Activated CD8-positive, alpha-beta T cell treated with anti-CD3 and anti-CD28 coated beads, Interleukin-2, amount 10 ng/mL, durations not matched to agents 7 days and 5 days (primary cell): ENCODE measurements at places on chromosomes 1 and 21. TPM values are rescaled to one million over a fixed set of nuclear protein-coding genes. Genes with fewer than 3 reads are reported as not detected.
A peak's percentile ranks its signal among the peaks of the same experiment; 100 is the strongest.

DNA sequence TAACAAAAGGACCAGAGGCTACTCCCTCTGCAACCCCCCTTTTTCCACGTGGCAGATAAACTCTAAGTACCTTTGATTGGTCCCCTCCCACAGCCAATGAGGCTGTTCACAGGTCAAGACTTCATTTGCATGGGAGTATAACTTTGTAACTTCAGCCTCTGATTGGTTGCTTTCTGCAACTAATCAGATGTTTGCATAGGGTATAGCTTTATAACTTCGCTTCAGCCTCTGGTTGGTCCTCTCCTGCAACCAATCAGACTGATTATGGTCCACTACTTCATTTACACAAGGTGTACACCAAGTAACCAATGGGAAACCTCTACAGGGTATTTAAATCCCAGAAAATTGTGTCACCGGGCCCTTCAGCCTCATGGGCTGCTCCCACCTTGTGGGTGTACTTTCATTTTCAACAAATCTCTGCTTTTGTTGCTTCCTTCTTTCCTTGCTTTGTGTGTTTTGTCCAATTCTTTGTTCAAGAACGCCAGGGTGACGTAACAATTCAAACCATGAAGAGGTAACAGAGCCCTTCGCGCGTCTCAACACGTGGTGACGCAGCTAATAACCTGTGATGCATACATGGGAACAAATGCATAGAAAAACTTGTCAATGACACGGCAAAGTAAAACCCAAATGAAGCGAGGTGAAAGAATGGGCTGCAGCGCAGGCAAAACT, 47.2 kb downstream of the VPS26C start:
- peak; percentile 55 for DNase-seq

- peak; percentile 48 for DNase-seq
Measured at GRCh38 chr1:71049951-71050598, 2.5 kb upstream of the PTGER3 start.

DNA sequence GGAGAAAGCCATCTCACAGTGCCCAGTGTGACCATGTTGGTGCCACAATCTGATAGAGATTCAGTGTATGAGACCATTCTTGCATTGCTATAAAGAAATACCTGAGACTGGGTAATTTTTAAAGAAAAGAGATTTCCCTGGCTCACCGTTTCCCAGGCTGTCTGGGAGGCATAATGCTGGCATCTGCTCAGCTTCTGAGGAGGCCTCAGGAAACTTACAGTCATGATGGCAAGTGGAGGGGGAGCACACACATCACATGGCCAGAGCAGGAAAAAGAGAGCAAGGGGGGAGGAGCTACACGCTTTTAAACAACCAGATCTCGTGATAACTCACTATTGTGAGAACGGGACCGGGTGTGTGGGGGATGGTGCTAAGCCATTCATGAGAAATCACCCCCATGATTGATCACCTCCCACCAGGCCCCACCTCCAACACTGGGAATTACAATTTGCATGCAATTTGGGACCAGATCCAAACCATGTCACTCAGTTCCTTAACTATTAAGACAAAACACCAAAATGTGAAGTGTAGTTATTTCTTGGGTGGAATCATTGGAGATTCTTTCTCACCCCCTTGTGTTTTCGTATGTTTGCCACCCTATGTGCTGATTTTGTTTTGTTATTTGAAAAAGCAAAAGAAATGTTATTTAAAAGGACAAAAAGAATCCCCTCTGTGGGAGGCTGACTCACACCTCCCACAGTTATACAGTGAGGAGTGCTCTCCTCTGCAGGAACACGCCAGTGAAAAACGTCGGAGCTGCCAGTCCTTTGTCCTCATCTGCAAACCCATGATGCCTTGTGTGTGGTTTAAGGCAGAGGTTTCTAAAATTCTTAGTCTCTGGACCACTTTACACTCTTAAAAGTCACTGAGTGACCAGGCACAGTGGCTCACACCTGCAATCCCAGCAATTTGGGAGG, 46.9 kb upstream of the IFNLR1 start:
- no peak for DNase-seq

- peak; percentile 42 for DNase-seq
Measured at GRCh38 chr1:18957532-18958300, 1.2 kb upstream of the IFFO2 start.

DNA sequence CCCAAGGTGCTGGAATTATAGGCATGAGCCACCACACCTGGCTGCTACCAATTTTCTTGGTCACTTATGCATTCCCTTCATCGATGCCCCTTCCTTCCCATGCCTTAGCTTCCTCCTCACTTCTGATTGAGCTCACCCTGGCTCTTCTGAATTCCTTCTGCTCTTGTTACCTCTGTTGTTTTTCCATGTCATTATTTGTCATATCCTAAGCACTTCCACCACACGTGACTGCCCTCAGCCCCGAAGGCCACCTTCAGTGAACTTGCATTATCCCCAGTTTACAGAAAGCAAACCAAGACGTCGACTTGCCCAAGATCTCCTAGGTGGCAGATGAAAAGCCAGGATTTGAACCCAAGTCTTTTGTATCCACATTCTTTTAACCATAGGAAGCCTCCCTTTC, 30.7 kb downstream of the CA6 start:
- no peak for DNase-seq

DNA sequence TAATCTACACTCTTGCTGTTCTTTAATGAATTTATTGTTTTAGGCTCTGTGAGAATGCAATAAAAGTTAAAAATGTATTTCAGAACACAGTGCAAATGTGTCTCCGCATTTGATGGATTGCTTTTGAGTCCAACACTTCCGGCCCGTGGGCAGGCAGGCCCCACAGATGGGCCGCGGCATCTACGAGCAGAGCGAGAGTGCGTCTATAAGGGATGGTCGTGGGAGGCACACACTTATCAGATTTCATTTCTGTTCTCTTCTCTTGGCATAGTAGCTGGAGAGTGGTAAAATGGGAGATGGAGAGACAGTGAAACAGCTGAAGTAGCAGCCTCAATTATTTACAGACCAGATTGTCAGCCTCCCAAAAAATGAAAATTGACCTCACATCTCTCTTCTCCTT, 134.2 kb downstream of the NAV1 start:
- no peak for DNase-seq

DNA sequence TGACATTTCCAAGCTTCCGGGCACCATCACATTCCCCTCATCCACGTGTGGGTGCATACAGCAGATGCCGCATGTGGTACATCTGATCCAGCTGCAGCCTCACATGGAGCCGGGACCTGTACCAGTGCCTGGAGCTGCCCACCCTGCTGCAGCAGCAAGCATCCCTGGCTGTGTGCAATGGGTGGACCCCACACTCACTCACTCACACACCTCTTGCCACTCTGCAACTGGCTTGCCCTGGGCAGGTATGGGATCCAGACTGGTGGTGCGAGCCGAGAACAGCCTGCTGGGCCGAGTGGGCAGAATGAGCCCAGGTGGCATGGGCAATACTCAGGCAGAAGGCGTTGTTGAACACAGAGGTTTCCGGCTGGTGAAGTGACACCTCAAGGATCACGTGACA, 75.0 kb downstream of the DPYD start:
- DNase-seq = no peak

GRCh38 chr21:43287795-43288755, 119.3 kb downstream of the CRYAA start:
- DNase-seq = no peak

- no peak for DNase-seq
Measured at GRCh38 chr1:189351960-189352359, 1125.7 kb downstream of the BRINP3 start.

GRCh38 chr1:14486401-14487201, 111.9 kb upstream of the KAZN start:
- no peak for DNase-seq

GRCh38 chr1:214341932-214342331, 61.0 kb downstream of the SMYD2 start:
- DNase-seq = no peak

DNA sequence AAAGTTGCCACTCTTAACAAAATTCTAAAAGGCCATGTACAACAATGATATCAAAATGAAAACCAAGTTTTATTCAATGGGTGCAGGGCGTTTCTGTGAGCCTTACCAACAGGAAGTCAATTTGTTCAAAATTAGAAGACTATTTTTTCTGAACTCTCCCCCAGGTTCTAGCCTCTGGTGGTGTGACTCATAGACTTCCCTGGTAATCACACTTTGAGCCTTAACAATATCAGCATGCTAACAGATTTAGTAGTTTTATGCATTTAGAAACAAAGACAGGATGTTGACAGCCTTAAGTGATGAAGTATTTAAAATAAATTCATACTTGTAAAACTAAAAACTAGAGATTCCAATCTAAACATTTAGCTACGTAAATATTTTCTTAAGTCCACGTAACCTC, 88.4 kb downstream of the LRRC8C start:
- DNase-seq = peak; percentile 45

DNA sequence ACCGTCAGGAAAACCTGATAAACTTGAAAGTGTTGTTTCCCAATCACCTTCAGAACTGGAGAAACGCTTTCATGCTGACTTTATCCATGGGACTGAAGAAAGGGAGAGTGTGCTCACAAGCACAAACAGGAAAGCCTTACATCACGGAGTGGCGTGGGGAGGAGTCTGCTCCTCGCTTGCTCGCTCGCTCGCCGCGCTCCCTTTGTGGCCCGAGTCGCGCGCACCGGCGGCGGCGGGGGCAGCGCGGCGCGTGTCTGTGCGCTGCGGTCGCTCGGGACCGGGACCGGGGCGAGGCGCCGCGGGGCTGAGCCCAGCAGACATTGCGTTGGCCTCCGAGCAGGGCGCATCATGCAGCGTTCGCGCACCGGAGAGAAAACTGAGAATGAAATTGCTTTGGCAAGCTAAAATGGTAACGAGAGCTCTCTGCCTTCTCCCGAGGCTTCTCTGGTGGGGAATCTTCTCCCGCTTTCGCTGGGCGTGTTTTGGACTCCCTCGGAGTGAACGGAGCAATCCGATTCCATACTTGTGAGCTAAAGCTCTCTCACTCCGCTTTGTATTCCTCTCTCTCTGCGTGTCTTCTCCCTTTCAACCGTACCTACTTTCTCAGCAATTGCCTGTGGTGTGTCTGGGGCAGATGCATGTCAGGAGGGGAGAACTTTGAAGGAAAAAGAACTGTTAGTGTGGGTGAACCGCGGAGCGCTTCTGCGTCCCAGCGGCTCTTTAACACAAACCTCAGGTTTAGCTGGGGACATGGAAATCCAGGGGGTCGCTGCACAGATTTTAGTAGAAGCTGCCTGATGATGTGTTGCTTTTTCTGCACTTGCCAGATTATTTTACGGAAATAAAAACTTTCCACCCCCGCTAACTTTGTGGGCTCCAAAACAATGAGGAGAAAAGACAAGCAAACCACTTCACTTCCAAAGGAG, at the start of gene RGL1:
RGL1 (plus strand) TSS at position 205 of the 926 bp plus-strand sequence; CDS start at position 383, 178 bp downstream.
- peak; percentile 35 for DNase-seq

GRCh38 chr1:226748306-226748705, 9.2 kb upstream of the ITPKB start:
- no peak for DNase-seq

GRCh38 chr1:175400766-175401165, 208.2 kb upstream of the KIAA0040 start:
- DNase-seq = no peak

DNA sequence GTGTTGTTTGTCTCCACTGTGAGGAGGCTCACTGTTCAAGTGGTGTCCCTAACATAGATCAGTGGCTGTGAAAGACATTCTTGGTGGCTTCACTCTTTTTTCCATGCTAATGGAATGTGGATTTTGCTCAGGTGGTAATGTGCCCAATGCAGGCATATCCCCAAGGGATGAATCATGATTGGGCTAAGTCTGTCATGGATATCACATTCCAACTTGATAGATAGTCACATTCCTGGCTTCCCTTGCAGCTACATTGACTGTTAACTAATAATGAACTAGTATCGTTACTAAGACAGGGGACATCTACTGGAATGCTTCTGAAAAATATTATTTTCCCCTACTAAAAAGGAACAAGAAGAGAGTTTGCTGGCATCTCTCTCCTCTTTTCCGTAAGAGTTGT, 86.3 kb upstream of the SOD1 start:
- DNase-seq = no peak

GRCh38 chr1:64995316-64995715, 29.0 kb upstream of the JAK1 start:
- DNase-seq = no peak

- DNase-seq = peak; percentile 71
Measured at GRCh38 chr1:186618401-186619170, 61.6 kb downstream of the PTGS2 start.

DNA sequence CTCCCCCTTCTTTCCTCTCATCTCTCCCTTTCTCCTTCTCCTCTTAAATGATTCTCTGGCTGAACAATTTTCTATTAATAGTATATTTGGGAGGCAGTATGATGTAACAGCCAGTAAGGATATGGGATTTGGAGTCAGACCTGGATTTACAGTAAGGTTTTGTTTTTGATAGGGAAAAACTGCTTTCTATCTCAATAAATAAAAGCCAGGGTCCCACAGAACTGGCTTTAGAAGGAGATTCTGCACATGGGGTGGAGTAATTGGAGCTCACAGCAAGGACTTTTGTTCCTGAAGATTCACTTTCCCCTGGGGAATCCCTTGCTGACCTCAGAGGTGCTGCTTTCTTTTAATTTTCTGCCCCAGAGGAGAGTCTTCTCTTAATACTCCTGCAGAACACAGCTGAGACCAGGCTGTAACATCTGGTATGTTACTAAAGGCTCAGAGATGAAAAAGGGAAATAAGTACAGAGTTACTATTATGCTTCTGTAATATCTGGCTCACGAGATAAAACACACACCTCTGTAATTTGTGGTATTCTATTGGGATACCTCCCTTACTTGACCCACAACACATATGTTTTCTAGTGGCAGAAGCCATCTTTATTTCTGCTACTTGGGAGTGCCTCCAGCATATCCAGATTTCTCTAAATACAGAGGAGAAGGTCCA, 13.4 kb downstream of the EPB41 start:
- DNase-seq = no peak

DNA sequence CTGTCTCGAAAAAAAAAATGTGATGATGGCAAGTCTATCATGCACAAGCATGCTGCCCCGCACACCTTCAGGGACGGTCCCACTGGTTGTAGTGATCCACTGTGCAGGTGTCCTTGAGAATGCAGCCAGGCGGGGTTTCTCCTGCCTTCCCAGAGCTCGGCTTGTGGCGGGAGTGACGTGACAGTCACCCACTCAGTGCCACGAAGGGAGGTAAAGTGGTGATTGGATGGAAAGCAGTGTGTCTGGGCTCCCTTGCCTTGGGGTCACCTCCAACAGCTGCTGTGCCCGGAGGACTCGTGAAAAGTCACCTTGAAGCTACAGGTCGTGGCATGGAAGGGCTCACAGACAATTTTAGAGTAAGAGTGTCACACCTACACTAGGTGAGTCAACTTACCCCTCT, 33.5 kb upstream of the TRIM17 start:
- DNase-seq = no peak

DNA sequence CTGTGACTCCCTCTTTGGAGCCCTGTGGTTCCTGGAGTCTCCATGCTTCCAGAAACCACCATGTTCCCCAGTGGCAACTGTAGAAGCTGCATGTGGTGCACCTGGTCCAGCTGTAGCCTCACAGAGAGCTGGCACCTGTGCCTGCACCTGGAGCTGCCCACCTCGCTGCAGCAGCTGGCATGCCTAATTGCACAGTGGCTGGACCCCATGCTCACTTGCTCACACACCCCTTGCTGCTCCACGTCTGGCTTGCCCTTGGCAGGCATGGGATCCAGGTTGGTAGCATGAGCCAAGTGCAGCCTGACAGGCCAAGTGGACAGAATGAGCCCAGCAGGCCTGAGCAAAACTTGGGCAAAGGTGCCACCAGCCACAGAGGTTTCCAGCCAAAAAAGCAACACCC, 680.1 kb downstream of the MATN1 start:
- DNase-seq = no peak

The MINDY1 gene
- total RNA-seq = 9.1 TPM

The BLZF1 gene
- 34.1 TPM for total RNA-seq

The ZNF695 gene
- 0.66 TPM for total RNA-seq

The OR2G6 gene
- not detected for total RNA-seq

The NIT1 gene
- total RNA-seq = 34.1 TPM

The CYP4A11 gene
- not detected for total RNA-seq

The EPS15 gene
- 57.2 TPM for total RNA-seq

The IARS2 gene
- 57.9 TPM for total RNA-seq

The TAS1R3 gene
- total RNA-seq = 1.2 TPM
